ENCODE measurements at places on chromosomes 7 and 10. TPM values are rescaled to one million over a fixed set of nuclear protein-coding genes. Genes with fewer than 3 reads are reported as not detected.

The IKZF1 gene
- 0.48 TPM for total RNA-seq

The AKR1D1 gene
- 0.31 TPM for total RNA-seq

The VAX1 gene
- not detected for total RNA-seq

The LAMB1 gene
- 75.8 TPM for total RNA-seq

The CDK1 gene
- total RNA-seq, result 75.2 TPM

The TPST1 gene
- 12.5 TPM for total RNA-seq

The SLC39A12 gene
- not detected for total RNA-seq

The UTF1 gene
- total RNA-seq, result 31.5 TPM

The ANXA8L1 gene
- not detected for total RNA-seq

The ANLN gene
- 84.7 TPM for total RNA-seq

The GRID2IP gene
- total RNA-seq, result 1.7 TPM

- no peak for DNase-seq
Observed at GRCh38 chr7:22997871-22998518, 15.9 kb downstream of the HYCC1 start.

DNA sequence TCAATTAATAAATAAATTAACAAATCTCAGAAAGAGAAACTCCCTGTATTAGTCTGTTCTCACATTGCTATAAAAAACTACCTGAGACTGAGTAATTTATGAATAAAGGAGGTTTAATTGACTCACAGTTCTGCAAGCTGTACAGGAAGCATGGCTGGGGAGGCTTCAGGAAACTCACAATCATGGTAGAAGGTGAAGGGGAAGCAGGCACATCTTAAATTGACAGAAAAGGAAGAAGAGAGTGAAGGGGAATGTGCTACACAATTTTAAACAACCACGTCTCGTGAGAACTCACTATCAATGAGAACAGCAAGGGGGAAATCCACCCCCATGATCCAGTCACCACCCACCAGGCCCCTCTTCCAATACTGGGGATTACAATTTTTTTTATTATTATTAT is 358.3 kb upstream of the KIAA1217 start:
- DNase-seq, result no peak

GRCh38 chr10:113411456-113411855 is 141.4 kb upstream of the HABP2 start:
- DNase-seq, result no peak

DNA sequence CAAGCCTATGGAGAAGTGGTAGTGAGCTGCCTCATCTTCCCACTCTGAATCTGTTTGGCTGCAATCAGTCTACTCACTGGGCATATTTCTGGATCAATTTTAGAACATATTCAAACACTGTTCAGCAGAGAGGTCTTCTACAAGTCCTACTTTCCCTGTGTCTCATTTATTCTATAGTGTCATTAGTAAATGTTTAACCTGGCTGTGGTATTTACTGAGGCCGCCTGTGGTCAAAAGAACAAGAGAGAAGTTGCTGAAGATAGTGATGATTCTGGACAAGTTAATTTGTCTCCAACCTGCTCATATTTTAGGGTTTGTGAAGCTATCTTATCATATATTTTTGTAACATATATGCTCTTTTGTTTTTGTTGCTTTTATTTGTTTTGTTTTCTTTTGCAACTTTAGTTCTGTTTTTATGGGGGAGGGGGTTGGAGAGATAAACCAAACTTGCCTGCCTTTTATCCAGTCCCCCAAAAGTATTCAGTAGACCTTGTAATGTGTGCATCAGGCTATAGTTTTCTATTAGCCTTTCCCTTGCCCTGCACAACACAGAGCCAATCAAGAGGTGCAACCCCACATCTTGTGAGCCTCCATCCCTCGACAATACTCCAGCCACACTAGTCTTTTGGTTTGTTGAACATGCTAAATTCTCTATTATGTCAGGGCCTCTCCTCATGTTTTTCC is 362.8 kb upstream of the MBL2 start:
- DNase-seq, result no peak

DNA sequence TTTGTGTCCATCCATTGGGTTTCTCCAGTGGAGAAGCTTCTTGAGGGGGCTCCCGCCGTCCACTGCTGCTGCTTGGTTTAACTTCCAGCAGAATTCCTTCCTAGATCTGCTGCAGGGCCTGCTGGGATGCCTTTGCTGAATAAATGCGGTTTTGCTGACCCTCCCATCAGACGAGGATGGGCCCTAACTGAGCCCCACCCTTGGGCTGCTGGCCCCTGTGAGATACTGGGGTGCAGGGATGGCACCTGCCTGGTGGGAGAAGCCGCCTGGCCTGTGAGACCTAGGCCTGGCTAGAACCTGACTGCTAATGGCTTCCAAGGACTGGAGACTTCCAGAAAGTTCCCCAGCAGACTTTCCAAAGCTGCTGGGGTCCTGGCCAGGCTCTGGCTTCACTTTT is 43.8 kb downstream of the ZNF467 start:
- peak; percentile 15 for DNase-seq

DNA sequence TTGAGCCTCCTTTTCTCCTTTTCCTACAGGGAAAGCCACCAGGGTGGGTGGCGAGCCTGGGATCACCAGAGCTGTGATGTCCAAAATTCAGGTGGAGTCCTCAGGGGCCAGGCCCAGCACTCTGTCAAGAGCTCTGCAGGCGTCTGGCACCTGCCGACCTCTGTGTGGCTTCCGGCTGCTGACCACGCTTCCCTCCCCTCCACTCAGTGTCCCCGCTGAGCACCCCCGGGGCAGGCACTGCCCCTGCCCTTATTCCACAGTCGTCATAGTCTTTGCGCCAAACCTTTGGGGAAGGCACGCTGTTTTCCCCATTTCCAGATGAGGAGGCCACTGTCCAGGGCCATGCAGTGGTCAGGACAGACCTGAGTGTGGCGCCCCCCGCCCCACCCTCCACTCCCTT is 7.5 kb downstream of the MTG1 start:
- no peak for DNase-seq

DNA sequence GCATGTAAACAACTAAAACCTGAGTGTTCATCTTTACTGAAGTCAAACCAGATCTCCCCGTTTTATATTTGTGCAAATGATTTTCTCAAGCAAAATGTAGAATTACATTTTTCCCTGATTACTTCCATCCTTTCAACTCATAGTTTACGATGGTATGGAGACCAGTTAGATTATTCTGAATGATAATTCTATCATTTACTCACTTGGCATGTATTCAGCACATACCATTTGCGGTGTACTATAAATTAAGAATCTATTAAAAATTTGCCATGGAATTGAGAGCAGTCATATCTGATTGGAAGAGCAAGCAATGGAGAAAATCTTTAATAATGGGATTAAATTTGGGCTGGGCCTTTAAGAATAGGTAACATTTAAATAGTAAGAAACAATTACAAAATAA is 22.4 kb downstream of the DNAJC1 start:
- no peak for DNase-seq

- no peak for DNase-seq
Observed at GRCh38 chr7:32535162-32535702, 39.9 kb downstream of the AVL9 start.

DNA sequence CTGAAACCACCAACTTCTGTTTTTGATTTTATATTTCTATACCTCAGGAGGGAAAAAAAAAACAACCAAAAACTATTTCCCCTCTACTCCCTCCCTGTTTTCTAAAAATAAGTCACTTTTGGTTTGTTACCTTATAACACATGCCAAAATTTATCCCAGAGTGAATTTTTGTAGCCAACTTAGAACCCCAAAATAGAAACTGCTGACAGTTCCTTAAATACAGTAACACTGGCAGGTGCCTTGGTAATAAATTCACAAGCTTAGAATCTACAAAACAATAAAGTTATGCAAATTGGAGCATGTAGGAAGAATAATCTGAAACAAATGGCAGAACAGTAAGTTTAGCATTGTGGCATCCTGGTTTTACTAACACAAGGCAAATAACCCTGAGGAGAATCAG is 165.0 kb upstream of the HDAC9 start:
- DNase-seq, result no peak

- no peak for DNase-seq
Observed at GRCh38 chr7:79646278-79646677, 192.8 kb upstream of the MAGI2 start.

DNA sequence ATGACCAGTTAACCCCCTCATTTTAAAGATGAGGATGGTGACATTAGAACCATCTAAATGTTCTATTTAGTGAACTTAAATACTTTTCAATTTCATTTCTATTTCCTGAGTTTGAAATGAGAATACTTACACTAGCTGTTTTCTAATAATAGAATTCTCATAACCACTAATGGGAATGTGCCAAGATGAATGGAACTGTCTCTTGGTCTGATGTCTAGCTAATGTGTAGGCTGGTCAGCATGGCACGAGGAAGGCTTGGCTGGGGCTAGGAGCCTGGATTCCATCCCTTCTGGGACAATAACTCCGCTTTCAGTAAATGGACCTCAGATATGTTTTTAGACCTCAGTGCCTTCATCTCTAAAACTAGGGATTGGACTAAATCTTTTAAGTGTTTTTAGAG is 185.8 kb upstream of the NRP1 start:
- no peak for DNase-seq

DNA sequence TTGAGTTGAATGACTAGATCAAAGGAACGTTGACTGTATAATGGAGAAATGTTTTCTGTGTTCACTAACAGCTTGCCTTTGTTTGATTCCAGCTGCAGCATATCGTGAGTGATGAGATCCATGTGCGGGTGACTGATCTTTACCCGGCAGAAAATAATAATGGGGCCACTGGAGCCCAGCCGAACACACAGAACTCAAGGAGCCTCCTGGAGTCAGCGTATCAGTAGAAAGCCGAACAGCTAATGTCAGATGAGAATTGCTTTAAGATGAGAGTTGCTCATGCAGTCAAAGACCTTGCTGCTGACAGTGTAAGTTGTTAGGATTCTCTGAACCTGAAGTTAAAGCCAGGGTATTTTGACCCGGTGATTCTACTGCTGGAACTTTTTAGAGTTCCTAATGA is 34.3 kb upstream of the MTPAP start:
- no peak for DNase-seq

- no peak for DNase-seq
Observed at GRCh38 chr10:79475877-79476276, 30.5 kb upstream of the ZCCHC24 start.

DNA sequence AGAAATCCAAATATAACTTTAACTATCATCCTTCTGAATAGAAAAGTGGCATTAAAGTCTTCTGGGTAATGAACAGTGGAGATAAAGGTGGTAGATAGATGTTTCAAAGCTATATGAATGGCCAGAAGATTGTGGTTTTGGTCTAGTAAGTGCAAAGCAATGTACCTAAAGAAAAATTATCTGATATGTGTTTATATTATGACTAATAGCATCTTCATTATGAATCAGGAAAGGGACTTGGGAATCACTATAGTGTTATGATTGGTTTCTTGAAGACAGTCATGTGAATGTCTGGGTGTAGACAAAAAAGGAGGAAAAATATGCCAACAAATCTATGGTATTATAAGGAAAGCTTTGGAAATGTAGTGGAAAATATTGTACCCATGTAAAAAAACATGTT is 3.0 kb downstream of the ZNF518A start:
- DNase-seq, result no peak

DNA sequence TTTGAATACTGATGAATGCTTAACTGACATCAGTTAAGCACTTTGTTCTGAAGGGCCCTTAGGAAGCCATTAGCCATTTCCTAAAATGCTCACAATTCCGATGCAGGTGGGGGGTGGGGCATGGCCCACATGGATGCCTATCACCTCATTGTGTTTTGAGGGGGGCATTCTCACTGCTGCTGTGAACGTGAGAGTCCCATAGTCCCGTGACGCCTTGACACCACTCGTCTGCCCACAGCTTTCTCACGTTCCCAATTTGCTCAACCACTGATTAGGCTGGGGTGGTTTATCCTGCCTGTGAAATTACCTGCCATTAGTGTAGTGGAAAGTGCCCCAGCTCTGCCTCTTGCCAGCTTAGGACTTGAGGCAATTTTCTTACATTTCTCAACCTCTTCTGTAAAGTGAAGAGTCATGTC is 31.9 kb downstream of the DUSP5 start:
- DNase-seq, result peak; percentile 74

DNA sequence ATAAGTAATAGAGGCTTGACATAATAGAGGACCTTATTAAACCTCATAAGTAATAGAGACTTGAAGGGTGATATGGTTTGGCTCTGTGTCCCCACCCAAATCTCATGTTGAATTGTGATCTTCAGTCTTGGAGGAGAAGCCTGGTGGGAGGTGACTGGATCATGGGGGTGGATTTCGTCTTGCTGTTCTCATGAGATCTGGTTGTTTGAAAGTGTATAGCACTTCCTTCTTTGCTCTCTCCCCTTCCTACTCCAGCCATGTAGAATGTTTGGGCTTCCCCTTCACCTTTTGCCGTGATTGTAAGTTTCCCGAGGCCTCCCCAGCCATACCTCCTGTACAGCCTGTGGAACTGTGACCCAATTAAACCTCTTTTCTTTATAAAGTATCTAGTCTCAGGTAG is 8.6 kb downstream of the KIFBP start:
- DNase-seq, result no peak

DNA sequence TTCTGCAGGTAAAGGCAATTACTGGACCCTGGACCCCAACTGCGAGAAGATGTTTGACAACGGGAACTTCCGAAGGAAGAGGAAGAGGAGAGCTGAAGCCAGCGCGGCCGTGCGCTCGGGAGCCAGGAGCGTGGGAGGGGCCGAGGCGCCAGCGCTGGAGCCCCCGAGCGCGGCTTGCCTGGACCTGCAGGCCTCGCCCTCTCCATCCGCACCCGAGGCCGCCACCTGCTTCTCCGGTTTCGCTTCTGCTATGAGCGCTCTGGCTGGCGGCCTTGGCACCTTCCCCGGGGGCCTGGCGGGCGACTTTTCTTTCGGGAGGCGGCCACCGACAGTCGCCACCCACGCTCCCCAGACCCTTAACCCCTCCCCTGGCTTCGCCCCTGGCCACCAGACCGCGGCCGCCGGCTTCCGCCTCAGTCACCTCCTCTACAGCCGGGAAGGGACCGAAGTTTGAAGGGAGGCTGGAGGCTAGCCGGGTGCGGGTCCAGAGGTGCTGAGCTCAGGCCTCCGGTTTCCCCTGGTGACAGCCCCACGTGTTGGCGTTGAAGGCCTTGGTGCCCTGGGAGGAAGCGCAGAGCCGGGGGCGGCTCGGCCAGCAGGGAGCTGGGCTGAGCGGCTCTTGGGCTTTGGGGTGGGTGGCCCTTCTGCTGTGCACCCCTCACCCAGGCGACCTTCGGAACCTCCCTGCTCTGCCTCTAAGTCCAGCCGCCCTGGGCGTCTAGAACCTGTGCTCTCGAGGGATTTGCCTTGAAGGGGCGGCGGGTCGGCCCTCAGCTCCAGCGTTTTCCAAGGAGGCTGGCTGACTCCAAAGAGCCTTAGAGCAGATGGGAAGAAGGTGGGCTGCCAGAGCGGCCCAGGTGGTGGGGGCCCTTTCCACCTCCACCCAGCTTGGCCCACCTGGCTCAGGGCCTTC is 1.8 kb downstream of the FOXI2 start:
- peak; percentile 48 for DNase-seq

DNA sequence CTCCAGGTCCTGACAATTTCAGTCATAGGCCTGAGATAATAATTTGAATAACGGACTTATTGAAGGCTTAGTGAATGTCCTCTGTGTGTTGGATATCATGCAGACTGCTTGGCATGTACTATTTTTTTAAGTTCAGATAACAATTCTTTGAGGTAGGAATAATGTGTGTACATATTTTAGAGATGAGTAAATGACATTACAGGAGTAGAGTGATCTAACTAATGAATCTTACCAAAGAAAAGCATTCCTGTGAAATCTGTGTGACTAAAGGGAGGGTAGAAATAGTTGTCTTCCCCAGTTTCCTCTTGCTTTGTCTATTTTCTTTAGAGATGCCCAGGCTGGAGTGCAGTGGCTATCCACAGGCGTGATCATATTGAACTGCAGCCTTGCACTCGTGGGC is 391.8 kb upstream of the ETV1 start:
- DNase-seq, result no peak

GRCh38 chr7:5351507-5352265 is 68.9 kb downstream of the SLC29A4 start:
- no peak for DNase-seq

GRCh38 chr7:35748371-35748770 is 52.5 kb upstream of the SEPTIN7 start:
- no peak for DNase-seq

All from H9 (cell line).